T-cell (primary cell): ENCODE measurements at places on chromosomes 5 and 9.

DNA sequence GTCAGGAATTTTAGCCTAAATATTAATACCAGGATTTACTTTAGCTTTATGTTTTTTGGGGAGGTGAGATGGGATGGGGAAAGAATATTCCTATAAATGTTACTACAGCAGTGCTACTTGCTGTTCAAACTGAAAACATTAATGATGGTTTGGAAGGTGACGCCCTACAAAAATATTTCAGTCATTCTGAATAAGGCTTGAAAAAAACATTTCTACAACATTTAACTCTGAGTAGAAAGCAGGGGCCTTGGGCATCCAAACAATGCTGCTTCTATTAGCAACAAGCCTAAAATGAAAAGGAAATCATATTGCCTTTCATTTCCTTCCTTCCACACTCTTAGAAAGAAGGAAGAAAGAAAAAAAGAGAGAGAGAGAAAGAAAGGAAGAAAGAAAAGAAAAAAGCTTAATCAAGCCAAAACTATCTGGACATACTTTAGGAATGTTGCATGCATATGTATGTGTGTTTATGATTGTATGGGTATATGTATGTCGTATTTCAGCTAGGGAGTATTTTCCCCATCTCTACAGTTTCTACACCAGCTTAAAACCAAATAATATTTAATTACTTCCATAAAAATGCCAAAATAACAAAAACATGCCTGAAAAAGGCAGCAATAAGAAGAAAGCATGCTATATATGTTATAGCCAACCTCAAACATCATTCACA is 16.3 kb upstream of the DAB2 start:
- H3K27ac ChIP-seq: no peak overlapping the region
- no peak overlapping the region for H3K4me3 ChIP-seq
- DNase-seq: no peak
- H3K4me1 ChIP-seq: no peaks in the 10 kb centered on the region

DNA sequence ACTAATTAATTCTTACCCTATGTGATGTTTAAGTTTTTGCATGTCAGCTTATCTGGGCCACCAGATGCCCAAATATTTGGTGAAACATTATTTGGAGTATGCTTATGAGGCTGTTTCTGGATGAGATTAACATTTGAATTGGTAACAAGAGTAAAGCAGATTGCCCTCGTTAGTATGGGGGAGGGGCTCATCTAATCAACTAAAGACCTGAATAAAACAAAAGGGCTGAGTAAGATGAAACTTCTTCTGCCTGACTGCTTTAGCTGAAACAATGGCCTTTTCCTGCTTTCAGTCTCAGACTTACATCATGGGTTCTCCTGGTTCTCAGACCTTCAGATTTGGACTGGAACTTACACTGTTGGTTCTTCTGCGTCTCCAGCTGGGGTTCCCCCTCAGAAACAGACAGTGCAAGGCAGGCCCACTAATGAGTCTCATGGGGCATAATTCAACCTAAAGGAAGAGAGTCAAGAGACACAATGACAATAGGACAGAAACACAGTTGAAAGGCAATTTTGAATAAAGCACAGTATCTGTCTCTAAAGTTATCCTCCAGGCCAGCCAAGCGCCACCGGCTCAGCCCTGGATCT is 288.4 kb downstream of the CAAP1 start:
- DNase-seq: no peak
- H3K4me1 ChIP-seq: no peaks in the 10 kb centered on the region
- H3K27me3 ChIP-seq: no peaks in the 10 kb centered on the region
- no peak overlapping the region for H3K4me3 ChIP-seq
- H3K27ac ChIP-seq: no peak overlapping the region

DNA sequence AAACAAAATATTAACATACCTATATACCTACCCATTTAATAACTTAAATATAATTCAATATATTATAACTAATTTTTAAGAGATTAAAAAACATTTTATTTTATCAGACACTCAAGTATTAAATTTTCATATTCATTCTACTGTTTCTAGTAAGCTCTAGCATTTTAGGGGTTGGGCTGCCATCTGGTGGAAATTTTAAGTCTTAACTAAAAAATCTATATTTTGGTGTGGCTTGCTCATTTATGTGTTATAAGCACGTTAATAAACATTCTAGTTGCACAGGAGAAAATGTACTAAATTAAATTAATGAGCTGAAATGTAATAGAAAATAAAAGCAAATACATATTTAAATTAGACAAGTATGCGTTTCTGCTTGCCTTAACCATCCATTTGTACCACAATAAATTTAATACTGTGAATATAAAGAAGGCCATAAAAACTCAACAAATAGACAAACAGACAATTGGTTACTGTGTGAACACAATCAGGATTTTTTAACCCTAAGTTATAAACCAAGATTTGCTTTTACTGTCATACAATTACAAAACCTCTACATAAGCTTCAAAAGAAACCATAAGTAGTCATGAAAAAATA is 1728.3 kb upstream of the CDH9 start:
- DNase-seq: no peak
- H3K4me1 ChIP-seq: no peaks in the 10 kb centered on the region
- H3K27me3 ChIP-seq: no peaks in the 10 kb centered on the region
- no peak overlapping the region for H3K4me3 ChIP-seq
- H3K27ac ChIP-seq: no peak overlapping the region

DNA sequence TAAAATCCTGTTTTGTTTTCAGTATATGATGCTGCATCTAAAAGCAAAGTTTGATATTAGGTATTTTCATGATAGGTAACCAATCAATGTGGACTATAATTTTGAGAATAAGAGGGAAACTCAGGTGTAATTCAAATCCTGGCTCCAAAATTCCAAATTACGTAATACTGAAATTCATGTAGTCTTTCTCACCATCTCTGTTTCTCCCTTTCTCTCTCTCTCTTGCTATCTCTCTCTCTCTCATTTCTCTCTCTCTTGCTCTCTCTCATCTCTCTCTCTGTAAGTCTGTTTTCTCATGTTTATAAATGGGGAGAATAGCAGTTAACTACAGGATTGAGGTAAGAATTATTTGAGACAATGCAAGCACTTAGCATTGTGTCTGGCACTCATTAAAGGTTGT is 401.1 kb upstream of the TLE4 start:
- H3K27ac ChIP-seq: no peak overlapping the region
- H3K36me3 ChIP-seq: no peaks in the 10 kb centered on the region
- H3K4me1 ChIP-seq: no peaks in the 10 kb centered on the region
- no peak overlapping the region for H3K4me3 ChIP-seq
- no peak for DNase-seq

GRCh38 chr9:124137944-124138335 is 119.8 kb upstream of the NEK6 start:
- H3K4me1 ChIP-seq: no peaks in the 10 kb centered on the region
- H3K4me3 ChIP-seq: no peak overlapping the region
- no peak overlapping the region for H3K27ac ChIP-seq
- no peaks in the 10 kb centered on the region for H3K27me3 ChIP-seq
- no peaks in the 10 kb centered on the region for H3K36me3 ChIP-seq
- no peak for DNase-seq

GRCh38 chr5:142869886-142870285 is 99.7 kb downstream of the ARHGAP26 start:
- H3K4me3 ChIP-seq: no peak overlapping the region
- peaks cover 8% of the 10 kb centered on the region for H3K4me1 ChIP-seq
- no peak for DNase-seq
- no peak overlapping the region for H3K27ac ChIP-seq
- H3K27me3 ChIP-seq: no peaks in the 10 kb centered on the region

GRCh38 chr5:167304834-167305469 is 986.5 kb upstream of the WWC1 start:
- H3K27ac ChIP-seq: no peak overlapping the region
- no peaks in the 10 kb centered on the region for H3K36me3 ChIP-seq
- H3K4me3 ChIP-seq: no peak overlapping the region
- no peaks in the 10 kb centered on the region for H3K27me3 ChIP-seq
- no peaks in the 10 kb centered on the region for H3K4me1 ChIP-seq

GRCh38 chr9:89992326-89993198 is 387.8 kb downstream of the GADD45G start:
- H3K36me3 ChIP-seq: no peaks in the 10 kb centered on the region
- no peak for DNase-seq
- no peak overlapping the region for H3K4me3 ChIP-seq
- H3K4me1 ChIP-seq: no peaks in the 10 kb centered on the region
- no peak overlapping the region for H3K27ac ChIP-seq
- H3K27me3 ChIP-seq: no peaks in the 10 kb centered on the region

- DNase-seq: no peak
- H3K4me3 ChIP-seq: no peak overlapping the region
- H3K4me1 ChIP-seq: no peaks in the 10 kb centered on the region
Observed at GRCh38 chr5:164561933-164562872, 1056.8 kb downstream of the MAT2B start.

- H3K4me1 ChIP-seq: no peaks in the 10 kb centered on the region
- DNase-seq: no peak
- peaks cover 26% of the 10 kb centered on the region for H3K27me3 ChIP-seq
Observed at GRCh38 chr9:109639674-109640579, 140.1 kb upstream of the PALM2AKAP2 start.

GRCh38 chr9:81686614-81687520 is 2.5 kb downstream of the TLE1 start:
- DNase-seq: no peak
- H3K4me1 ChIP-seq: peaks cover 22% of the 10 kb centered on the region
- H3K27me3 ChIP-seq: peaks cover 7% of the 10 kb centered on the region
- H3K36me3 ChIP-seq: no peaks in the 10 kb centered on the region
- H3K27ac ChIP-seq: no peak overlapping the region

DNA sequence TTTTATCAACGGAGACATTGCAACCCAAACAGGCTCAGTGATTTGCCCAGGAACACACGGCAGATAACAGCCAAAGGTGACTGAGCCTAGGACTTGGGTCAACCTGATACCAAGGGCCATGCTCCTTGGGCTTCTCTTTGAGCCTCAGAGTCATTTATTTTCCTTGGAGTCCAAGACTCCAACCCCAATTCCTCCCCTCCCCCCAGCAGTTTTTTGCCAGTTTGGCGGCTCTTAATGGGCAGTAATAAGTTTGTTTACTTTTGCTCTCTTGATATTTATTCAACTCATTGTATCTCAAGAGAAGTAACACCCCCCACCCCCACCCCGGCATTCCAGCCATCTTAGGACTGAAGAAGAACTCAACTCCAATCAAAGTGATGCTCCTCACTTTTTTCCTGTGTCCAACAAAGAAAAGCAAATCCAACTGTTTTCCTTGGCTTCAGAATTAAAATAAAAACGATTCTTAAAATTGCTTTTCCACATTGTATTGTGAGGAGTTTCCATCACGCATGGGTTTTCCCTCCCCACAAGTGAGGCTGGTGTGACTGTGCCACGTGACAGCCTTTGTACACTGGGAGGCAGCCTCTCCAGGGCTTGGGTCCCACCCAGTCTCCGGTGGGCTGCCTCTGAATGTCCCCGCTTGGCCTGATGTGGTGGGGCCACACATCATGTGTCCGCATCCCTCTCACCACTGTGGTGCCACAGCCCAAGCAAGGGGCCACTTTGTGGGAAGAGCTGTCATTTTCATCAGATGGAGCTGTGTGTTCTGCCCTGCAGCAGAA is 9.1 kb downstream of the ANGPTL2 start:
- no peak overlapping the region for H3K4me3 ChIP-seq
- H3K4me1 ChIP-seq: peaks cover 15% of the 10 kb centered on the region
- no peaks in the 10 kb centered on the region for H3K27me3 ChIP-seq
- H3K27ac ChIP-seq: no peak overlapping the region

- H3K4me1 ChIP-seq: peaks cover 3% of the 10 kb centered on the region
- peak overlapping the region; percentile 28 for H3K4me3 ChIP-seq
- no peak overlapping the region for H3K27ac ChIP-seq
Observed at GRCh38 chr9:88076286-88077070, 61.8 kb downstream of the SPATA31C2 start.

GRCh38 chr5:137164961-137165360 is 334.2 kb downstream of the SPOCK1 start:
- DNase-seq: no peak
- no peak overlapping the region for H3K4me3 ChIP-seq
- no peaks in the 10 kb centered on the region for H3K4me1 ChIP-seq

DNA sequence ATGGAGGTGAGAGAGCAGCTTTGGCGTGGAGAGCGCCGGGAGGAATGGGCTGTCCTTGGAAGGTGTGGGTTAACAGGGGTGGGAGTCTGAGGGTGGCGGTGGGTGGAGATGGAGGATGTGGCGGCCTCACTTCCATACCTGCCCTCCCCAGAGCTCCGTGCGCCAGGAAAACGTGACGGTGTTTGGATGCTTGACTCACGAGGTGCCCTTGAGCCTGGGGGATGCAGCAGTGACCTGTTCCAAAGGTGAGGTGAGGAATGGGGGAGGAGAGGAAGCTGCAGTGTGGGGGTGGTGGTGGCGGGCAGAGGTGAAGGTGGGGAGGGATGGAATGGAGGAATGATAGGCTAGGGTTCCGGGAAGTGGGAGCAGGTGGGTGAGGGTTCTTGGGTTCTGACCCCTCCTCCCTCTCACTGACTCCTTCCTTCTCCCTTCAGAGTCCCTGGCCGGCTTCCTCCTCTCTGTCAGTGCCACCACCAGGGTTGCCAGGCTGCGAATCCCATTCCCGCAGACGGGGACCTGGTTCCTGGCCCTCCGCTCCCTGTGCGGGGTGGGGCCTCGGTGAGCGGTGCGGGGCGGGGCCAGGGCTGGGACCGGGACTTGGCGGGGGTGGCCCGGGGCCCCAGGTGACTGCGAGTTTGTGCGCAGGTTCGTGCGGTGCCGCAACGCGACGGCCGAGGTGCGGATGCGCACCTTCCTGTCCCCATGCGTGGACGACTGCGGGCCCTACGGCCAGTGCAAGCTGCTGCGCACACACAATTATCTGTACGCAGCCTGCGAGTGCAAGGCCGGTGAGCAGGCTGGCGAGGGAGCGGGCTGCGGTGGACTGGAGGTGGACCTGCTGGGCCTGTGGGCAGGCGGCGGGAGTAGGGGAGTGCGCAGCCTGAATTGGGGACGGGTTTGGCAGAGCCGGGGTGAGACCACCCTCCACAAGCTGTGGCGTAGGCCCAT is 17.1 kb downstream of the TMEM8B start:
- peak overlapping the region; percentile 2 for H3K4me3 ChIP-seq
- no peaks in the 10 kb centered on the region for H3K36me3 ChIP-seq
- no peak for DNase-seq
- H3K4me1 ChIP-seq: peaks cover 27% of the 10 kb centered on the region
- H3K27ac ChIP-seq: no peak overlapping the region

DNA sequence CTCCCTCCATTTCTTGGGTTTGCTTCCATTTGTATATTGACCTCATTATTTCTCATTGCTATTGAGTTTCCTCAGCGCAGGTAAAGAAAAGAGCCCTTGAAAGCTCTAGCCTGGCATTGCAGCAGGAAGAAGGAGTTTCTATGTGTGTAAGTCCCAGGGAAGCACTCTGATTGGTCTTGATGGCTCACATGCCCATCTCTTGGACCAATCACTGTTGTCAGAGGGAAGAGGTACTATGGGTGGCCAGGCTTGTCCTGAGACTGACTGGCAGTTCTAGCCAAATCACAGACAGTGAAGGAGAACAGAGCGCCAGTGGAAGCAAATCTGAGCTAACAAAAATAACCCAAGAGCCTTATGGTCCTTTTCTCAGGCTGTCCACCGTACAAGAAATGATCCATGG is 219.0 kb downstream of the PAX5 start:
- no peak for DNase-seq
- H3K36me3 ChIP-seq: no peaks in the 10 kb centered on the region
- no peak overlapping the region for H3K27ac ChIP-seq
- no peak overlapping the region for H3K4me3 ChIP-seq
